ENCODE measurements at places on chromosomes 11 and 22.

DNA sequence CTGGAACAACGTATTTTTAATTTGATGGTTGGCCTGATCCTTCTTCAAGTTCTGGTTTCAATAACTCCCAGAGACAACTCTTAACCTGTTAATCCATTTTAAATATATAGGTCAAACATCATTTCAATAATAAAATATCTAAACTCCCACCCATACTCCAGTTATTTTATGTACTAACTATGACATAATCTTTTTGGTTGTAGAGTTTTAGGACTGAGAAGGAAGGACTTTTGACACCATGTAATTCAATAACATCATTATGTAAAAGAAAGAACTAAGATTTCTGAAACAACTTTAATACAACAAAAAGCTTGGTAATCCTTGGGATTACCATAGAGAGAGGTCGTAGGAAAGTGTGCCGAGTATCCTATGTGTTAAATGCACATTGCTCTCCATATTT, 31.5 kb downstream of the VSIG10L2 start:
- DNase-seq: no peak

- no peak for DNase-seq
Observed at GRCh38 chr11:69211540-69211919, 55.8 kb downstream of the SMIM38 start.

DNA sequence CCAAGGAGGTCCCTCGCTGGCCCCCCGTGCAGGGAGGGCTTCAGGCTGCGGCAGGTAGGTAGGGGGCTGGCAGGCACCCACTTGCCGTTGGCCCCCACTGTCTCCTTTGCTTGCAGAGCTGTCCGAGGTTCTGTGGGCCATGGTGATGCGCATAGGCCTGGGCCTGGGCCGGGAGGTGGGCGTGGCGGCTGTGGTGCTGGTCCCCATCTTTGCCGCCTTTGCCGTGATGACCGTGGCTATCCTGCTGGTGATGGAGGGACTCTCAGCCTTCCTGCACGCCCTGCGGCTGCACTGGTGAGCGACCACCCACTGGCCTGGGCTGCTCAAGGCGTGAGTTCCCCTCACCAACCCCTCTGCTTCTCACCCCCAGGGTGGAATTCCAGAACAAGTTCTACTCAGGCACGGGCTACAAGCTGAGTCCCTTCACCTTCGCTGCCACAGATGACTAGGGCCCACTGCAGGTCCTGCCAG, 11.6 kb downstream of the TCIRG1 start:
- no peak for DNase-seq

GRCh38 chr11:71994786-71995185, 3.9 kb upstream of the IL18BP start:
- DNase-seq: no peak

GRCh38 chr22:42645341-42645937, 3.8 kb downstream of the CYB5R3 start:
- no peak for DNase-seq

DNA sequence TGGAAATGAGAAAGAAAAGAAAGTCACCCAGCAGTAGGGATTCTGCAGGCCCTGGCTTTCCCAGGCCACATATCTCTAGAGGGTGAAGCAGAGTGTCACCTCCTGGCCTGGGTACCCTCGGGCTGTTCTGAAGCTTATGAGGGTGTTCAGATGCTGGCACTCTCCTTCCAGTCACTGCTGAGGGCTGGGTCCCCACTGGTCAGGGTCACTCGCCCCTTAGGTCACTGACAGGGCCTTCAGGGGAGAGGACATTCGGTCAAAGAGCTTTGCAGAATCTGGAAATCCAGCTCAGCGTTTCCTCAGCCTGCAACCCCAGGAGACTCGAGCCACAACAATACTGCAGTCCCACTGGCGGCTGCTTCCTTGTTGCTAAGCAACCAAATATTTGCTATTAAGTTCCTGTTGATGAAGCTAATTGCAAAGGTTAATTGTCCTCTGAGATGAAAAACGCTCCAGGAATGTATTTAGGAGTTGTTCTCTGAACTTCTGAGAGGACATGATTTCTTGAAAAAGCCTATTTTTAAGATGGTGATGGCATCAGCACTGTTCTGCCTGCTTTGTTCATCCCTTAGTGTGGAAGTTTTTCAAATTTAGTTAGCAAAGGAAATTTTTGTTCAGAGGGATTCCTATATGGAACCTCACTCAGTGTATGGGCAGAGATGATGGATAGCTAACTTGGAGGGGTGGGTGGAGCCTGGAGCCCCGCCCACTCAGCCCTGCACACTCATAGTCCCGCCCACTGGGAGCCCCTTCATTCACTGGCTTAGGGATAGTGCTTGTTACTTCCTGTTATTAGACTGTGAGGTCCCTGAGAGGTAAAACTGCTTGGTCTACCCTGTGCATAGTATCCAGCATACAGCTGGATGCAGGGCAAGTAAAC, 109.2 kb downstream of the CSNK2A3 start:
- DNase-seq: peak; percentile 78

- DNase-seq: no peak
Observed at GRCh38 chr11:59770319-59770718, 15.1 kb downstream of the STX3 start.

DNA sequence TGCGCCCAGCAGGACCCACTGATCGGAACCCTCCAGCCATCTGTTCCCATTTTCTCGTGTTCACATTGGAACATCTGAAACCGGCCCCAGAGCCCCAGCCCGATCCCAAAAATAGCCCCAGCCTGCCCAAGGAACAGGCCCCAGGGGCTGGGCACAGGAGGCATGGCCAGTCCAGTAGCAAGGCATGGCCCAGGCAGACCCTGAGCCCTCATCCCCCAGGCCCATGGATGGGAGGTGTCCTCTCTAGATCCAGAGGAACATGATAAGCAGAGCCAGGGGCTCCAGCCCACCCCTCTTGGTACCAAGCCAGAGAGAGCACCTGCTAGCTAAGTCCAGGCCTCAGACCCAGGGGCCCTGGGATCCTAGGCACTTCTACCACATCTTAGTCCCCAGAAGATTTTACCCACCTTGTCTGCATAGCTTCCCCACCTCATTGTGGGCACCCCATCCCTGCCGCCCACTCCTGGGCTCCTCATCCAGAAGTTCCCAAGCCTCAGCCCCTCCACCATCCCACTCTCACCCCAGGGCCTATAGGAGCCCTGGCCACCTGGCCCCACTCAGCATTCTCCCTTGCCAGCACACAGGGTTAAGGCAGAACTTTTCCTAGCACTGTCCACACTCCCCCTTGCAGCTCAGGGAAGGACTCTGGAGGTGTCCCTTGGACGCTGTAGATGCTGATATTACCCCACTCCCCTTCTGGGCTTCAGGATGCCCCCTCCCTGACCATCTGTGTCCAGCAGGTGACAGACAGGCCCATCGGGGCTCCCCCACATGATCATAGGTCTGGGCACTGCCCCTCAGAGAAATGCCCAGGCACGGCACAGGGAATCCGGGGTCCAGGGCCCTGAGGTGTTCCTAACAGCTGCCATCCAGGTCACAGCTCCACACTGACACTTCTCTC, 9.5 kb downstream of the BCL9L start:
- no peak for DNase-seq

DNA sequence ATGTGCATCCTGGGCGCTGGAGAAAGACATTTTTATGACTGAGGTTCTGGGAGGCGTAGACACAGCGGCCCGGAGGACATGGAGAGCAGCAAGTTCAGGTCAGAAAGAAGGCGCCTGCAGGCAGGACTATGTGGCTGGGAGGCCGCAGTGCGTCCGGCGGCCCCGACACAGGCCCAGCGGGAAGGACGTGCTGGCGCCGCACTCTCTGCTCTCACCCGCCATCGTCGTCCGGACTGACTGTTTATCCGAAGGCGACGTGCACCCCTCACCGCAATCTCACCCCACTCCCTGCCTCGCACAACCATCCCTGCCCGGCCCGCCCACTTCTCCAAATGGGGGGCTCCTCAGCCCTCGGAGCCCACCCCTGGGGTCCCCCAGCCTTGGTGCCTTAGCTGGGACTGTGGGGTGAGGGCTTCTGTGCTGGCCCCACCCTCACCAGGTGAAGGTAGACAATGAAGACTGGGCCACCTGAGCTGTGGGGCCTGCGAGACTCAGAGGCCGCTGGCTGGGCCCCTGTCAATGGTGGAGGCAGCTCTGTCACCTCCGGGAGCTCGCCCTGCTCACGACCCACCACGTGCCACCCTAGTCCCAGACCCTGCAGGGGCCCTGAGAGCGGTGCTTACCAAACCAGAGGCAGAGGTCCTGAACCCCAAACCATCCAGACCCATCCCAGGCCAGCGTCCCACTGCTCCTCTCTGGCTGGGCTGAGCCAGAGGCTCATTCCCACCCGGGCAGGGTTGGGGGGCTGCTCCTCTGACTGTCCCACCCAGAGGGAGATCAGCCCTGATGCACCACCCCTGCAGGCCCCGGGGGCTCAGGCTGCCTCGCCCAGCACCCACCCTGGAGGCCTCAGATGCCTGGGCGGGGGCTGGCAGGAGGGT, 16.2 kb upstream of the MUC5B start:
- no peak for DNase-seq

GRCh38 chr11:70193411-70194292, 9.4 kb upstream of the FADD start:
- DNase-seq: no peak

DNA sequence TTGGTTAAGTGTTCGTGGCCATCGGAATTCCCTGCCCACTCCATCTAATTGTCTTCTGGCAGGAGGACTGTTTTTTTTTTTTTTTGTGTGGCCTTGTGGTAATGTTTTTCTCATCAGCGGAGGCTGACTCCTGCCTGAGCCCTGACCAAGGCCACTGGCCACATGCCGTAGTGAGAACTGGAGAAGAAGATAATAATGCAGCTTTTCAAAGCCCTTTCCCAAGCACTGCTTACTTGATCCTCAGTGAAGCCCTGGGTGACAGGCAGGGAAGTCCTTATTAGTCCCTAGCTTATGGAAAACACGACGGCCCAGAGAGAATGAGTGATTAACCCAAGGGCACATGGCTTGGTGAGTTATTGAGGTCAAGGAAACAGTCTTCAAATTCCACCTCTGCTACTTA, 71.2 kb downstream of the ADM start:
- DNase-seq: no peak

GRCh38 chr11:43222215-43222614, 89.6 kb upstream of the API5 start:
- DNase-seq: no peak

GRCh38 chr11:15641271-15642045, 526.7 kb downstream of the INSC start:
- no peak for DNase-seq

- DNase-seq: no peak
Observed at GRCh38 chr11:120326228-120326627, 1.1 kb downstream of the TLCD5 start.

Data from CD4-positive, alpha-beta memory T cell (primary cell).